Stimulated activated CD4-positive, alpha-beta T cell treated with anti-CD3 and anti-CD28 coated beads, Interleukin-15, amount 100 ng/mL, for 48 hours (primary cell): ENCODE measurements at places on chromosomes 1 and 21.

- DNase-seq: no peak
These were observed 257.8 kb upstream of the CHRM3 start for GRCh38 chr1:239128541-239128940.

- no peak for DNase-seq
These were observed 191.2 kb upstream of the GREM2 start for GRCh38 chr1:240803151-240803550.

GRCh38 chr1:222991908-222992307, 151.1 kb downstream of the TLR5 start:
- DNase-seq: no peak

DNA sequence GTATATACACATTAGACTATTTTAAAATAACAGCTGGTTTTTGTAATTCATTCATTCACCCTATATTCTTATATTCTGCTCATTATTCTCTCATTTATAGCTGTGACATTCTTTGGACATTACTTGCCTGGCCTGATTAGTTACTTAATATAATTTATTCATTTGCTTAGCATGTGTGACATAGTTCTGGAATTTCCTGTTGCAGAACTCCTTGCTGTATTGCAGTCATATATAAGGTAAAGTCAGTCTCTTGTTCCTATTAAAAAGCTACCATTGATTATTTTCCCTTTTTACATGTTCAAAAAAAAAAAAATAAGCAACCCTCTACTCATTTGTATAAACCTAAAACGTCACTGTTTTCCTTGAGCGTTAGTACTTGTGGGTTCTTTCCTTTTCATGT, 23.9 kb downstream of the GNAT2 start:
- no peak for DNase-seq

- no peak for DNase-seq
These were observed 15.1 kb upstream of the FMO1 start for GRCh38 chr1:171233183-171233582.

DNA sequence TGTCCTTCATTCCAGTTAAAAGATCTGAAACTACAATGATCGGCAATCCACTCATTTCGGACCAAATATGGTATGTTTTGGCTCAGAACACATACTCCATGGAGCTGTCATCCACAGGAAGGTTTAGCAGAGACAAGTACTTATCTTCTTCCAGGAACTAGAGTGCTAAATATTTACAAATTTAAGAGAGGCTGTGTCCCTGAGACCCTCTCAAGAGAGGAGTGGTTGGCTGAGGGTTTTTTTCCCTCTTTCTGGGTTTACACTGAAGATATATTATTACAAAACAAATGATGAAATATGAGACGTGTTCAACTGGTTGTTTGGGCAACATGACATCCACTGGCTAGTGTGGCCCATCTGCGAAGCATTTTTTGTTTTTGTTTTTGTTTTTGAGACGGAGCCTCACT, 25.9 kb upstream of the NID1 start:
- no peak for DNase-seq

DNA sequence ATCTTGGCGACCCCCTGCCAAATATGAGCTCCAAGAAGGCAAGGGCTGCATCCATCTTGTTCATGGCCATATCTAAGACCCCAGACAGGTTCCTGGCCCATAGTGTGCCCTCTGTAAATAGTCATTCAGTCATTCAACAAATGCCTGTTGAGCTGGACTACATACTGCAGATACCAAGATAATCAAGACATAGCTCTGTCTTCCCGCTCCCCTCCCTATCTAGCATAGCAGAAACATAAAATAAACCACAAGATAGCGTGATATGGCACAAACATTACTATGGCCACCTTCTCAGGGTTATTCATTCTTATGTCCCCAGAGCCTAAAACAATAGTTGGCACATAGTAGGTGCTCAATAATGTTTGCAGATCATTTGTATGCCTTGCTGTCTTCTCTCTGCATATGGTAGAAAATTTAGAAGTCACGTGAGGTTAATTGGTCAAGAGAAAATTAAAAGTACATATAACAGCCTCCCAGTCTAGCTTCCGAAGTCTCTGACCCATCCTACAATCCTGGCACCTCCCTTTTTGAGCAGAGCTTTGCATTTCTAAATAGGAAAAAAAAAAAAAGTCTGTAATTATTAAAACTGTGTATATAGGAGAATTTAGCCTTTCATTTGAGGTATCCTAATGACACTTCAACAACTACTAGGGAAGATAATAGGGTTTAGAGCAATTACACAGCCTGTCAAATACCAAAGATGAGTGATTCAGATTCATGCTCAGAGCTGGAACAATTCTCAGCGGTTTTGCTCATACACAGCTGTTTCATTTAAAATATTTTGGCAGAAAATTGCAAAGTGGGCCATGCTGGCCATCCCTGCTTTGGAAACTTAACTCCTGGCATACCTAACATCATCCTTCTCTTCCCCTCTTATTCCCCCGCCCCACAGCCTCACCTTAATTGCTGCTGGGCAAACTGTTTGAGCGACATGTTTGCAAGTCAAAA, 219.0 kb downstream of the KAZN start:
- no peak for DNase-seq

DNA sequence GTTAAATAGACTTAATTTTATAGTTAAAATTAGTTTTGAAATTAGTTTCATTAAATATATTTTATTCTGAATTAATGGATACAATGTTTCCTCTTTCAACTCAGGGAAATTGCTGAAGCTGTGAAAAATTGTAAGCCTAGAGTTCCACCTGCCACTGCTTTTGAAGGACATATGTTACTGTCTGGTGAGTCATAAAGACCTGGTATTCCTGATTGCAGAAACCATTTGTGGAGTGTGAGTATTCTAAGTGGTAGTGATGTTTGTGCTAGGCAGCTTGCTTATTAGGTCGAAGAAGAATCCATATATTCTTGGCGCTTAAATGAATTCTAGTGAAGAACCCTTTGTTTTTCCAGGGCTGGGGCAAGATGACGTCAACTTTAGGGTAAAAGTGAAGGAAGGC, 34.0 kb downstream of the MTR start:
- no peak for DNase-seq

DNA sequence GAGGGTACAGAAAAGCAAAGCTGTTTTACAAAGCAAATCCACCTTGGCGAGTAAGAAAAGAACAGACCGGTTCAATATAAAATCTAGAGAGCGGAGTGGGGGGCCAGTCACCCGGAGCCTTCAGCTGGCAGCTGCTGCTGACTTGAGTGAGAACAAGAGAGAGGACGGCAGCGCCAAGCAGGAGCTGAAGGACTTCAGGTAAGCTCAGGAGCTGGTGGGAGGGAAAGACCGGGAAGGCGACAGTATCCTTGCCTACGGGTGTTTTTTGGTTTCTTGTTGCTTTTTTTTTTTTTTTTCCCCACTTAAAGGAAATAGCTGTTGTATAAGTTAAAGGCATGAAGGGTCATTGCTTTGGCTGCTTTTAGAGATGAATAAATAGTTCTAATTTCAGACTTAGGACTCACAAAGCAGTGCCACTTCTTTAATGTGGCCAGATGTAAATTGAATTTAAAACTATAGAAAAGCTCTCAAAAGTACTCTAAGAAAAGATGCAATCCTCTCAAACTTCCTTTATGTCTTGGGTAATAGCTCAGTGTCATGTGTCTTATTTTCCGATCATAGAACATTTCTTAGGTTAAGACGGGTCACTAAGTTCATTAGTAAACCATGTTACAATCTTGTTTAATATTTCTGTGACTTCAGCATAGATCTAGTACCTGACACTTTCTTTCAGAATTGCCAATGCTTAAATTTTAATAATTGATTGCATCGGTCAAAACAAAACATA, 82.8 kb downstream of the PRDM2 start:
- DNase-seq: no peak

GRCh38 chr1:1928231-1929101, 9.4 kb upstream of the TMEM52 start:
- no peak for DNase-seq

- DNase-seq: no peak
These were observed 196.9 kb upstream of the C8B start for GRCh38 chr1:57162607-57163261.

DNA sequence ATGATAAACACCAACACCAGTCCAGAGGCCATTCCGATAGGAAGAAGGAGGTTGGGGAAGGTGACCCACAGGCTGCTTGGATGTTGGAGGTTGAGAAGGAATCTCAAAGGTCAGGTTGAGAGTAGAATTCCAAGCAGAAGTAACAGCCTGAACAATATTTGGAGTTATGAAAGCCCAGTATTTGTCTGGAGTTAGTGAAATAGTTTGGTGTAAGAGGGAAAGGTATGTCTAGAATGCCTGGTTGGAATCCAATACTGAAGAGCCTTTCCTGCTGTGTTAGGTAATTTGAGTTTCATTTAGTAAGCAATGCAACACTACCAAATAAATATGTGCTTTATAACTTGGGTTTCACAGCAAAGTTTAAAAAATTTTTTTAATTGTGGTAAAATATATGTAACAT, 70.5 kb upstream of the MCOLN3 start:
- DNase-seq: no peak

- DNase-seq: no peak
These were observed 23.8 kb downstream of the OTUD7B start for GRCh38 chr1:149986486-149987296.

DNA sequence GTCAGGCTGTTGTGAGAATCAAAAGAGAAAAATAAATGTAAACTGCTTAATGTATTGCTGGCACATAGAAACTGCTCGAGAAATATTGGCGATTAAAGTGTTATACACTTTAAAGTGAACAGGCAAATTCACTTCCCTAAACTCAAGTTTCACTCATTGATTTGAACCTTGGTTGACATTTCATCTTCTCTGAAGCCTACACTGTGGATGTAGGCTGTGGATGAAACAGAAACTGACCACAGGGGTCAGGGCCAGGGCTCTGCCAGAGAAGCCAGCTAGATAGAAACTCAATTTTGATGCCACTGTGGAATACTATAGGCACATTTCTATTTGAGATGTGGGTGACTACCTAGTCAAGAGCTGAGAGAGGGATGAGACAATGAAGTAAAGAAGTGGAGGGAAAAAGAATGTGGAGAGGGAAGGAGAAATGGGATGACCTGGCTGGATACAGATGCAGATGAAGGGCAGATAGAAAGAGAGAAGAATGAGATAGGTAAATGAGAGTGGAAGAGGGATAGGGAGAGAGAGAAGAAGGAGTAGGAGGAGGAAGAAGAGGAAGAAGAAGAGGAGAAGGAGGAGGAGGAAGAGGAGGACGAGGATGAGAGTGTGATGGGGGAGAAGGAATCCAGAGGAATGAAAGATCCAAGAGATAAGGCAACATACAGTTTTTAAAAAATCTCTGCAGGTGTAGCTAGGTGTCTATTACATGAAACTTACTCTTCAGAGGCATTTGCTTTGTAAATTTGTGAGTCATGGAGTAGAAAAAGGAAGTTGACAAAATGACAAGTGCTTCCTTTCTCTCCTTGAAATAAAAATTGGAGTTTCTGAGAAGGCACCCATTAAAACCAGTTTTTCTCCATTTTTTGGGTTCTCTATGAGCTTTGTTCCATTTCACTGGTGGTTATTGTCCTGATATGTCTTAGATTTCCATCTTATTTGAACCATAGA, 17.4 kb upstream of the CD1D start:
- no peak for DNase-seq

GRCh38 chr1:26336477-26337205, 17.3 kb downstream of the CRYBG2 start:
- DNase-seq: peak; percentile 63

GRCh38 chr21:44000360-44000759, 11.7 kb upstream of the TRAPPC10 start:
- no peak for DNase-seq

GRCh38 chr1:87106144-87106543, 191.7 kb downstream of the HS2ST1 start:
- DNase-seq: no peak

DNA sequence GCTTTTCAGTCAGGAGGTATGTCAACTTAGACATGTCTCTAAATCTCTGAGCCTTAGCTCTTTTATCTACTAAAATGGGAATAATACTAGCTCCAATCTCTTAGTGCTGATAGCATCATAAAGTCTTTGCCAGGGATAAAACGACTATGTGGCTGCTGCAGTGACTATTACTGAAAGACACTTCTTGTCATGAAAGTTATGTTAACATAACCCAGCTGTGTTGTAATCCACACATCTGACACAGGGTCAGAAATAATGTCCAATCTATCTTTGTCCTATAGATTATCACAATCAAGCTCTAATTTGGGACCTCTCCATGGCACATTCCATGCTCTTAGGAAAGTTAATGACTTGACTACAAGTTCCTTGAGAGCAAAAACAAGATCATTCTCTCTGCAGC, 62.8 kb downstream of the JAK1 start:
- no peak for DNase-seq

DNA sequence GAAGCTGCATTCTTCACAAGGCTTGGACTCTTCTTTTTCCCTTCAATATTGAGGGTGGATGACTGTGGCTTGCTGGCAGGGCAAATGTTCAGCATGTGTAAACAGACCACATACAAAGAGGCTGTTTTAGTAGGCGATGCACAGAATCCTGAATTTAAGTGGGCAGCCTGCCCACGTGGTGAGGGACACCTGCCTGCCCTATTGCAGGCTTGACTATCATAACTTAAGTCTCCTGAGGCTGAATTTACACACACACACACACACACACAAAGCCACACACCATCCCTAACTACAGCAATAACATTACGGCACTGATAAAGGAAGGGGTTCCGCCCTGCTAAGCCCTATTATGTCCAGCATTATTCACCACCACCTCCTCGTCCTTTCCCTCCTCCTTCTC, 15.9 kb downstream of the SYT2 start:
- no peak for DNase-seq

- no peak for DNase-seq
These were observed 65.2 kb upstream of the LRRC8D start for GRCh38 chr1:89755591-89755990.

DNA sequence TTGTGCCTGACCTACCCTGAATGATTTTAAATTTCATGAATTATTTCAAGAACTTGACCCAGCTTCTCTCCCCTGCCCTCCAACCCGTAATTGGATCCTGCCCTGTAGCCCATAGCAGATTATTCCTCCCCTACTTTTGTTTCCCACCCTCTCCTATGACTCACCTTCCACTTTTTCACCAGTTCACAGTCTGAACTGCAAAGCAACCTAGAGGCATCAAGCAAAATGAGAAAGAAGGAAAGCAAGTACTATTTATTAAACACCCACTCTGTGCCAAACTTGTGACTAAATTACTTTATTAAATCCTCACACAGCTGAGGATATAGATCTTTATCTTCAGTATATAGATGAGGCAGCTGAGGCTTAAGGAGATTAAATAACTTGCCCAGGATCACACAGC, 20.7 kb upstream of the IKBKE start:
- no peak for DNase-seq

DNA sequence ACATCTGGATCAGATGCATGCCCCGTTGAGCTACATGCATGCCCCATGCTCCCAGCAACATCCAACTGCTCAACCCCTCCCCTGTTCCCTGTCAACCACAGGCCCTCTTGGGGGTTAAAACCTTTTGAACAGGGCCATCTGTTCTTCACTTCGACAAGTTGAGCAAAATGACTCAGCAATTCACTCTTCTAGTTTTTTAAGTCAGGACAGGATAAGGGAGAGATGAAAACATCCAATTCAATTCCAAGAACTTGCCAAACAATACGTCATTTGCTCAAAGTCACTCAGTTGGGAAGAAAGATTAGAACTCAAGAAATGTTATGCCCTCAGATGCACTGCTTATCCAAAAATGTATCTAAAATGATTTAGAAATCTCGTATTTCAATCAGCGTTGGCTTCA, 46.1 kb upstream of the MTF2 start:
- DNase-seq: no peak
